ENCODE measurements at places on chromosomes 3 and 15.

DNA sequence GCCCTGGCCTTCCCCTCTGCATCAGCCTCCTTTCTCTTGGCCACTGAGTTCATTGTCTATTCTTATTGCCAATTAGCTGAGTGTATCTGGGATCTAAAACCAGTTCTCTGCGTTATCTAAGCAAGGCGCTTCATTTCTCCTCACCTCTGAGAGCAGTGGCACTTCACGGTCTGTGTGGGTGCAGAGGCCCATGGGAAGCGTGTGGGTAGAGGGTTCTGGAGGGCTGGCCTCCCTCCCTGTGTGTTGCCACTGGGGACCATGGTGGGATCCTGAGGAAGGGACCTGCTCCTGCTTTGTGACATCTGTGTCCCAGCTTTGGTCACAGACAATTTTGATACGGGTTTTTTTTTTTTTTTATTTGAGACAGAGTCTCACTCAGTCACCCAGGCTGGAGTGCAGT is 32.7 kb downstream of the EDEM1 start:
- DNase-seq: no peak

GRCh38 chr3:99505646-99506269 is 132.6 kb upstream of the COL8A1 start:
- no peak for DNase-seq

GRCh38 chr3:112170046-112170445 is 37.0 kb upstream of the GCSAM start:
- DNase-seq: no peak

DNA sequence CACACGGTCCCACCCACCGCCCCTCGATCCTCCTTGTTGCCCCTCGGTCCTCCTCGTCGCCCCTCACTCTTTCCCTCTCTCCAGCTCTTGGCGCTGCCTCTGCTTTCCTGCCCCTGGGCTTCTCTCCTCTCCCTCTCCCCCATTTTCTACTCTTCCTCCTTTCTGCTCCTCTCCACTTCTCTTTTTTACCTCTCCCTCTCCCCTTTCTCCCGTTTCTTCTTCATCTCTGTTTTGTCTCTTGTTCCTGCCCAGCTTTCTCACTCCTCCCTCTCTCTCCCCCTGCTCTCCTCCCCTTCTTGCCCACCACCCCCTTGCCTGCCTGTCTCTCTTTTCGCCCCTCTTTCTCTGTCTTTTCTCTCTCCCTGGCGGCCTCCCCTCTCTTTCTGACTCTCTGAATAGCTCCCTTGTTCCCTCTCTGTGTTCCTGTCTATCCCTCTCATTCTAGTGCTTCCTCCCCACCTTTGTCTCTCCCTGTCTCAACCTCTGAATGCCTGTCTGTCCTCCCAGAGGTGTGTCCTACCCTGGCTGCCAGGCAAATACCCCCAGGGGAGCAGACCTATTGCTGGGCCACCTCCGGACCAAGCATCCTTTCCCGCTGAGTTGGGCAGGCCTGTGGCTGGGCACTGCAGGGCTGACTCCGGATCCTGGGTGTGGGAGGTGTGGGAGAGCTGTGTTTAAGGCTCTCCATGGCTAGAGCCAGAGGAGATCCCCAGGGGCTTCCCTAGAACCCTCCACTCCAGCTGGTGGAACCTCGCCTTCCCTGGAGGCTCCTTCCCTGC is 41.0 kb downstream of the EPHB3 start:
- DNase-seq: no peak

- DNase-seq: no peak
Observed at GRCh38 chr15:27843146-27843545, 256.0 kb downstream of the OCA2 start.

DNA sequence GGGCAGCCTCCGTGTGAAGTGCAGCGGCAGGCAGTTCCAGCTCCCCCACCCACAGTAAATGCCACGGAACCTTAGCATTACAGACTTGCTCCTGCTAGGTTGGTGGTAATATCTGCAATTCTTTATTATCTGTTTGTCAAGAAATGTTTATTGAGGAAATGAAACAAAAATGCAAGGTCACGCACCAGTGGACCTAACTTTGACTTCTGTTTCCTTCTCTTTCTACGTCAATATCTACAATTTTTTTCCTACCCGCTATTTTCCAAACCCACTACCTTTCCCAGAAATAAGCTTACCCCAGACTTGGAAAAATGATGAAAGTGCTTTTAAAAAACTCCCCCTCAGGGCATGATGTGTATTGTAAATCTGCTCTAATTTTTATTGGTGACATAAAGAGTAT is 18.9 kb downstream of the ILDR1 start:
- no peak for DNase-seq

GRCh38 chr3:143576568-143577270 is 271.5 kb downstream of the SLC9A9 start:
- DNase-seq: no peak

- no peak for DNase-seq
Observed at GRCh38 chr3:61357902-61358301, 106.7 kb upstream of the FHIT start.
